ENCODE measurements at places on chromosomes 5 and 9.

GRCh38 chr9:127697575-127697974, 9.2 kb upstream of the CFAP157 start:
- DNase-seq = no peak

DNA sequence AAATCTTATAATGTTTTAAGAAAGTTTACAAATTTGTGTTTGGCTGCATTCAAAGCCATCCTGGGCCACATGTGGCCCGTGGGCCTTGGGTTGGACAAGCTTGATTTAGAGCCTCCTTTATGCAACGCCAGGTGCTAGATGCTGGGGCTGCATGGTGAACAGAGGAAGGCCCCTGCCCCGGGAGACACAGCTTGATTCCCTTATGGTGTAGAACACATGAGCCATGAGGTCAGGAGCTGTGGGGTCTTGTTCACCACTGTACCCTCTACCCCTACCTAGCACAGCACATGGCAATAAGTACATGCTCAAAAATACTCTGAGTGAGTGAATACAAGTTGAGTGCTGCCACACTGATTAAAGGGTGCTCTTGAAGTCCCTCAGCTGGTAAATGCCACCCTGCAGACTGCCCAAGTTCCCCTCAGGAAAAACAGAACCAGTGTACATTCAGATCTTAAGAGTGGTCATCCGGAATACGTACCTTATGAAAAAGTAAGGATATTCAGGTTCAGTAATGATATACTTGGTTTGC, 71.9 kb downstream of the ARRDC3 start:
- no peak for DNase-seq

- peak; percentile 85 for DNase-seq
Observed at GRCh38 chr9:35907711-35908503, 1.4 kb upstream of the SPAAR start.

- no peak for DNase-seq
Observed at GRCh38 chr9:3447788-3448187, 78.0 kb downstream of the RFX3 start.

GRCh38 chr9:92895812-92896436, 18.1 kb upstream of the ZNF484 start:
- no peak for DNase-seq

- DNase-seq = no peak
Observed at GRCh38 chr9:18575686-18576085, 101.7 kb downstream of the ADAMTSL1 start.

GRCh38 chr9:133608382-133608781, 807 bp downstream of the FAM163B start:
- no peak for DNase-seq

GRCh38 chr5:95924720-95925377, 36.8 kb downstream of the ELL2 start:
- DNase-seq = no peak

GRCh38 chr5:180143656-180144364, 65.2 kb downstream of the RASGEF1C start:
- no peak for DNase-seq

DNA sequence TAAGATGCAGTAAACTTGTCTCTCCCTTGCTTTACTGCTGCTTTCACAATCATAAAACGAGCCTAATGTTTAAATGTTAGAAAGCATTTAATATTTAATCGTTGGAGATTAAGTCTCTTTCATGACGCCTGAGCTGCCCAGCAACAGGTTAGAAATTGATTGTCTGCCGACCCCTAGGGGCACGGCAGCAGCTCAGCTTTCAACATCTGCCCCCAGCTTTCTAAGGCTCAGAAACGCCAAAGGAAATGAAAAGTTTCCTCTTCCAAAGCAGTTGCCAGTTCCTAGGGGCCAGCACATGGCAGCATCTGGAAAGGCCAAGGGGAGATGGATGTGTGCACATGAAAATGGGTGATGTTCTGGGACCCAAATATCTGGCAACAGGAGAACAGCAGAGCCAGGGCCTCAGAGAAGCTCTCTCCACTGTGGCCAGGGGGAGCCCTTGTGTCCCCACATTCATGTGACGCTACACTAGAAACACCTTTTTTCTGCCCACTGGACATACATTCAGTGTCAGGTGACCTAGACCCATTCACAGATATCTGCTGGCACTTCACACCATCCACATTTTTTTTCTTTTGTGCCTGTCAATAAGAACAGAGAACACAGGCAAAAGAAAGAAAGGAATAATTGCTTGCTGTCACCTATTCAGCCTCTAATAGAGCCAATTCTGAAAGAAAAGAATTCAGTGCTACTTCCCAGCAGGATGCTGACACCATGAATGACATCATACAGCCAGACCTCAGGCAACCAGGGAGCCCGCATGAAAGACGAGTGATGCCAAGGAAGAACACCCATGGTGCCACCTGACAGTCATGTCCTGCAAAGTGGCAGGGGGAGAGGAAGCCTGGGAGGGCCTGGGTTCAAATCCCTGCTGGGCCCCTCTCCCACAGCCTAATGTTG, 205.0 kb upstream of the TAS2R1 start:
- no peak for DNase-seq

DNA sequence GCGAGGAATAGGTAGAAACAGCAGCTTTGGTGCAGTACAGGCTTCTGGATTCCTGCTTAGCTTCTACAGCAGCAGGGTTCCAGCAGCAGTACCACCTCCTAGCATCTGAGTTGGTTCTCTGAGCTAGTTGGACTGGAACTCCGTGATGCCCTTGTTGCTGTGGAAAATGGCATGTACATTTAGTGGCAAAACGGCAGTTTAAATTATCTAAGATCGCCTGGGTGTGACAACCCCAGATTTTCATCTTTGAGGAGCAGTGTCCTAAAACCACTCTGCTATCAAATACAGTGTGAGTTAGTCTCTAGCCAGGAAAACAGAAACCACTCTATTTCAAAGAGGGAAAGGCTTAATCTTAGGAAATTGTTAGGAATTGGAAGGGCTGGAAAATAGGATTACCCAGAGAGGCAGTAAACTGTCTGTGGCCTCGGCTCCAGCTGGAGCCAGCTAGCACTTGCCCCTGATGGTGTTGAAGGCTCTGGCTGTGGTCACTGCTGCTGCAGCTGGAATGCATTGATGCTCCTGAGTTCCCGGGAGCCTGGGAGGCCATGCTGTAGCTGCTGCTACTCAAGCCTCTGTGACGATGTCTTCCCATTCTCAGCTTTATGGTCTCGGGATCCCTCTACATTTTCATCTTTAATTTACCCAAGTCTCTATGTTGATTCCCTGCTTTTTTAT, 29.4 kb downstream of the RAD23B start:
- no peak for DNase-seq

DNA sequence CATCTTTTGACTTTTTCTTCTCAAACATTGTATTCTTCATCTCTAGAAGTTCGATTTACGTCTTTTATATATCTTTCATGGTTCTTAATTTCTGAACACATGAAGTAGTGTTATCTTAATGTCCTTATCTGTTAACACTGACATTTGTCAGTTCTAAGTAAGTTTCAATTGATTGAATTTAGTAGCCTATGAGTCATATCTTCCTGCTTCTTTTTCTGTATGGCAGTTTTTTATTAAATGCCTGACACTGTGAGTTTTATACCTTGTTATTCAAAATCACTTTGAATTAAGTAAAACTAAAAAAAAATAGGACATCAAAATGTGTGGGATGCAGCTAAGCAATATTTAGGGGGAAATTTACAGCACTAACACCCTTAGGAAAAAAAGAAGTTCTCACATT, 707.0 kb upstream of the ACO1 start:
- no peak for DNase-seq

DNA sequence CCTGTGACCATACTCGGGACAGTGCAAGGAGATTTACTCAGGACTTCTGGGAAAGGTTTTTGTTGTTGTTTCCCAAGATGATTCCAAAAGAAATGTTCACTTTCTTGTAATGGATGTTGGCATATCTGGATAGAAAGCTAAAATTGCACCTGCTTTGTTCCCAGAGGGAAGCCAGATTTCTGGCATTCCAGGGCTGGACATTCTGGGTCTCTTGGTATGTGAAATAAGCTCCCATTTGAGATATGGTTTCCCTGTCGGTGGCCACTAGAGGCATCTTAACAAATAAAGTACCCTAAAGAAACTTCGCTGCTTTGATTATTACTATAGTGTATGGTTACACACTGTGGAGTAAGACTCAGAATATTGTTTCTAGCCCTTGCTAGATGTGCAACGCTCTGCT, 737.3 kb downstream of the BRINP1 start:
- no peak for DNase-seq

DNA sequence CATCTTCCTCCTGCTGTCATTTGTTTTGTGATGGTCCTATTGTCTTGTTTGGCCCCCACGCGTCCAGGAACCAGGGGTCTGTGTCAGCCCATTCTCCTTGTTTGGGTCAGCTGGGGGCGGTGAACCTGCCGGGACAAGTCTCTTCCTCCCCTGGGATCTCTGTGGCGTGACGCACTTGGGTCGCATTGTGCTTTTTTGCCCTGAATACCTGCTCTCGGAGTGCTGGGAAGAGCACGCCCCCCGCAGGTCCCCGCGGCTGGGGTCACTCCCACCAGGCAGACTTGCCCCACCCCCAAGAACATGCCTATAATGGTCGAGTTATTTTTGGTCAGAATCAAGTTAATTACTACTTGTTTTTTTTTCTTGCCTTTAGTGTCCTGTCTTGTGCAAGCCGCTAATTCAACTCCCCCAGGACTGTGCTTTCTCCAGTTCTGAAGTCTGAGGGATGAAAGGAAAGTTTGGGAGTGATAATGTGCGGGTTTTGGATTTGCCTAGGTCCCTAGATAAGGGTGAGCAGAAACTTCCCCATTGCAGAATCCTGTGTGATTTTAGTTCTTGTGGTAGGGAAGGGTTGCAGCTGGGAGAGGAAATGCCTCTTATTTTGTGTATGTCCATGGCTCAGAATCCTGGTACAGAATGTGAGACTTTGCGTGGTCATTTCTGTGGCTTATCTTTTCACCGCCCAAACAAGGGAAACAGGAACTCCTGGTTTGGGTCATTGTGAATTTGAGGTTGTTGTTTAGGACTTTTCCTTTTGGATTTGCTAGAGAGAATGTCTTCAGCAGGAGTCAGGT, 789 bp downstream of the ACER2 start:
- peak; percentile 5 for DNase-seq

DNA sequence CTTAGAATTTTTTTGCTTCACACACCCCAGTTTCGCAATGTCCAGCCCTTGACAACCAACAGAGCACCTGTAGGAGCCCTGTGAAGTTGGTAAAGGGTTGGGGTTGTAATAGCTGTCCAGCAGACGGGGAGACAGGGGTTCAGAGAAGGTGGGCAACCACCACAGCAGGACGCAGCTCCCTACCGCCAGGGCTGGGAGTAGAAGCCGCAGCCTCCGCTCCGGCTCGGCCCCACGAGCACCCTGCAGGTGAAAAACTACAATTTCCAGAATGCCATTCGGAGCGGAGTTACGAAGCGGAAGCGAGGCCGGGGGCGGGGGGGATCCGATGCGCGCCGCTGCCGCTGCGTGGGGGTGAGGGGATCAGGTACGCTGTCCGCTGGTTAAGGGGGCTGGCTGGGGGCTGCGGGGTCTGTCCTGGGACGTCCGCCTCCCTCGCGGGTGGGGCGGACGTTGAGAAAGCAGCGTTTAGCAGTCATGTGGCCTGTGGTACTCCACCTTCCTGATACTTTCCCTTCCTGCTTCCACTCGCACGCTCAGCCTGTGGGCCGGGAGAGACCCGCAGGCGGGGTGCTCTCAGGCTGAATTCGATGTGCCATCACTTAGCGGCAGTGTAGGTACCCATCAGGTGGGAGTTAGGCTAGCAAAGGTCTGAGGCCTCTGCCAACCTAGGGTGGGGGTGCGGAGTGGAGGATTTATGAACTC, at the start of gene TRMT10B:
Gene TRMT10B (plus strand): TSS at position 317 of the 702 bp plus-strand sequence. CDS start 8,127 bp downstream, outside the sequence.
- peak; percentile 72 for DNase-seq

- no peak for DNase-seq
Observed at GRCh38 chr9:111944241-111944866, 47.7 kb downstream of the UGCG start.

DNA sequence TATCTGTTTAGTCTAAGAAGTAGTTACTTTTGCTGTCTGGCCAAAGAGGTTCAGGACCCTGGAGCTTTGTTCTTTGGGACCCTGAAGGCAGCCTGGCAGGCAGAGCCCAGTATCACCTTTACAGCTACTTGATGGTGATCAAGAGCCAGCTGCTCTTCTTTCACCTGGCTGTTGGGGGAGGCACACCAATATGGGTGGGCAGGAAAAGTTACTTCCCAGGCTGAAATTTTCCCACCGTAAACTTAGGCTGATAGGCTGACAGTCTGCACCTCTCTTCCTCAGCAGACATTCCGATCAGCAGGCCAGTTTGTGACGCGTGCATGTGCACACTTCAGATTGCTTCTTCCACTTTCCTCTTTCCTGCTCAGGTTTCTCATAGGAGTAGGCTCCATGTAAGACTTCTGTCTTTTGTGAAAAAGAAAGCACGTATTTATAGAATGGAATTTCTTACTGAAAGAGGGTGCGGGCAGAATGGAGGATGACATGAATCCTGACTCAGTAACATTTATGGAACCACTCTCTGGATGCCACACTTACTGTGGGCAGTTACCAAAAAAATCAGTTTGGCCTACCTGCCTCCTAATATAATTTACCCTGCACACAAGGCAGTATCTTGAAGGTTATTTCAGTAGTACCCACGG, 223.9 kb upstream of the DMRT1 start:
- no peak for DNase-seq

DNA sequence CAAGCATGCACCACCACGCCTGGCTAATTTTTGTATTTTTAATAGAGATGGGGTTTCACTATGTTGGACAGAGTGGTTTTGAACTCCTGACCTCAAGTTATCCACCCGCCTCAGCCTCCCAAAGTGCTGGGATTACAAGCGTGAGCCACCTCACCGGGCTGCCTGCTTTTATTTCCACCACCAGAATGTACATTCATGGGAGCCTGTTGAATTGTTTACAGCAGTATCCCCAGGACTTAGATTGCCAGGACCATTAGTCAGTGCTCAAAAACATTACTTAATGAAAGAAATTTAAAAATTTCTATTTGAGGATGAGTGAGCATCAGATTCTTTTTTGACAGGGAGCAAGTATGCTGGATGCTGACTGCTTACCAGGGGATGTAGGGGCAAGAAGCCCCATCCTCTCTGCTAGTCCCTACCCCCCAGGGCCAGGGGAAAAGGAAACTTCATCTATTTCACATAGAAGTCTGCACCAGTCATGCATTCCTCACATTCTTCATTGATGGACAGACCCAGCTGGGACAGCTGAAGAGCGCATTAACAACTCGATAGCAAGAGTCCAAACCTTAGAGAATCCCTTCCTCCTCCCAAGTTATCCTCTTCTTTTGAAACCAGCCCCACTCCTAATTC, 10.3 kb upstream of the RGMB start:
- no peak for DNase-seq

DNA sequence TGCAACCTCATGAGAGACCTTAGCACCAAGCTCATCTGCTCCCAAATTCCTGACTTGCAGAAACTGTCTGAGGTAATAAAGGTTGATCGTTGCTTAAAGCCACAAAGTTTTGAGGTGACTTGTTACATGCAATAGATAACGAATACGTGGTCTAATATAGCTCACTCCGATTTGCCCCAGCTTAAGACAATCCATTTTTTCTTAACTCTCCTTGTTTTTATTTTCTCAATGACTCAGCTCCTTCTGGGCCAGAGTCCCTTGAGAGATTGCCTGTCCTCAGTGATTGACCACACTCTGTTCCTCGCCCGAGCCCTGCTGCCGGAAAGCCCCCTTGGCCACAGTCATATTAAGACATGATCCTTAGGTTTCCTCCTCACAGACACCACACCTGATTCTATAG, 63.7 kb upstream of the FANCC start:
- no peak for DNase-seq

Data from small intestine (tissue), 16 donors.